ENCODE measurements at places on chromosomes 4 and X.
A peak's percentile ranks its signal among the peaks of the same experiment; 100 is the strongest.

- no peaks in the 10 kb centered on the region for H3K4me1 ChIP-seq
- H3K27ac ChIP-seq = no peak overlapping the region
- DNase-seq = no peak
- no peaks in the 10 kb centered on the region for H3K36me3 ChIP-seq
Observed at GRCh38 chrX:142831961-142832530, 193.7 kb upstream of the SPANXN4 start.

DNA sequence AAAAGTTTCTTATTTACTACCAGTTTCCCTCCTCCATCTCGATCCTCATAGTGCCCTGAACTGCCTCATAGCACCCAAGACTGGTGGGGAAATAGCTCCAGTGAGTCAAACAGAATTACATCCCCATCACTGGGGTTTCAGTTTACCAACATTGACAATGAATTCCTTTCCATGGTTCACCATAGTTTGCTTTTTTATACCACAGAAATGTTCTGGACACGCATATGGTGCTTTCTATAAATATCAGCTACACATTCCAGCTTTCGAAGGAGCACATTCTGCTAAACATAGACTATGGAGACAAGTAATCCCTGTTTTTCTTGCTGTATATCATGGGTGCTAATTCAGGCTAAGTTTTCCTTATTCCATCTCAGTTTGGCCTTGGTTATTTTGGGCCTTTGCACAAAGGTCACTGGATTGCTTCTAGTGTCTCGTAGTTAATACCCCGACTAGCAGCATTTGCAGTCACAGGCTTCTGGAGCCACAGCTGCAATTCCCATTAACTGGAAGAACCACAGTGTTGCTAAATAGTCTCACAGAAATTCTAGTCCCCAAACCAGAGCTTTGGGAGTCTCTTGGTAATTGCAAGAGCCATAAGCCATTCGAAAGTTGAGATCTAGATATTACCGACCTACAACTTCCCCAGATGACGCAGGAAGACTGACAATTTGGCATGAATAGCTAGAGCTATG is 53.4 kb upstream of the TRPC3 start:
- H3K4me3 ChIP-seq = no peak overlapping the region
- no peak overlapping the region for H3K27ac ChIP-seq
- peak; percentile 89 for DNase-seq

GRCh38 chrX:9149501-9150245 is 115.7 kb upstream of the FAM9B start:
- no peaks in the 10 kb centered on the region for H3K27me3 ChIP-seq
- no peak overlapping the region for H3K4me3 ChIP-seq
- H3K4me1 ChIP-seq = peaks cover 5% of the 10 kb centered on the region
- peak; percentile 20 for DNase-seq

GRCh38 chr4:110108422-110108821 is 90.0 kb downstream of the ELOVL6 start:
- H3K4me3 ChIP-seq = no peak overlapping the region
- DNase-seq = no peak
- peaks cover 12% of the 10 kb centered on the region for H3K36me3 ChIP-seq
- no peaks in the 10 kb centered on the region for H3K27me3 ChIP-seq
- H3K4me1 ChIP-seq = no peaks in the 10 kb centered on the region
- no peak overlapping the region for H3K27ac ChIP-seq

DNA sequence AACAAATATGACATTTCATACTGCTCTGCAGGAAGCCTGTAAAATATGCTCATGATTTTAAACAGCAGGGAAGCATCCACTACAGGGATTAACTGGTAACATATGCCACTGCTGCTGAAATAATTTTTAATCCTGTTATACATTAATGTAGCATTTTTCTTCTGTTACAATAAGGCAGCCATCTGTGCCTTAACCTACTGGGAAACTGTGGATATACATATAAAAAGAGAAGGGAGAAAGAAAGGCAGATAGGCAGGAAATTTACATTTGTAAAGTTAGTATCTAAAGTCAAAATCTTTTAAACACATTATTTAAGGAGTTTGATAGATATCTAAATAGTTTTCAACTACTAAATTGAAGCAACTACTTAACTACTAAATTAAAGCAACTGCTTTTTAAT is 514.6 kb upstream of the KLHL4 start:
- no peak overlapping the region for H3K4me3 ChIP-seq
- H3K4me1 ChIP-seq = no peaks in the 10 kb centered on the region
- no peak for DNase-seq
- no peak overlapping the region for H3K27ac ChIP-seq

- H3K27ac ChIP-seq = no peak overlapping the region
- peaks cover 8% of the 10 kb centered on the region for H3K4me1 ChIP-seq
- no peaks in the 10 kb centered on the region for H3K27me3 ChIP-seq
- H3K36me3 ChIP-seq = no peaks in the 10 kb centered on the region
Observed at GRCh38 chr4:172826346-172826745, 342.3 kb upstream of the GALNT7 start.

- peaks cover 12% of the 10 kb centered on the region for H3K27me3 ChIP-seq
- no peak overlapping the region for H3K4me3 ChIP-seq
- H3K27ac ChIP-seq = peak overlapping the region; percentile 17
Observed at GRCh38 chrX:17692709-17693346, 44.5 kb upstream of the SCML1 start.

DNA sequence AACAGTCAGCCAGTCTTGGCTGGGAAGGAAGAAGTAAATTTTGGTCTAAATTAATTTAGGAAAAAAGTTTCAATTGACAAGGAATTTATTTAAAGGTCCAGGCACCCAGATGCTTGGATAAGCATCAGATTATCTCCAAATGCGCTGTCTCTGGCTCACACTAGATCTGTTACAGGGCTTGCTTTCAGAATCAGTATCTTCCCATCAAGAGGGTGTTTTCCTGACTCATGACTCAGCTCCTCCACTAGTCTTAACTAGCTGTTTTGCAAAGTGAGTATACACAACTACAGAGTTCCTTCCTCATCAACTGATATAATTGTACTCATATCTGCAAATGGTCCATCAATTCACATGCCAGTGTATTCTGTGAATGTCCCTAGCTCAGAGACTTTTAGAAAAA is 482.1 kb upstream of the CPEB2 start:
- no peak overlapping the region for H3K27ac ChIP-seq
- no peaks in the 10 kb centered on the region for H3K4me1 ChIP-seq
- peak; percentile 69 for DNase-seq
- H3K36me3 ChIP-seq = no peaks in the 10 kb centered on the region
- H3K27me3 ChIP-seq = no peaks in the 10 kb centered on the region

GRCh38 chr4:130322439-130322838 is 1226.5 kb downstream of the C4orf33 start:
- H3K4me1 ChIP-seq = no peaks in the 10 kb centered on the region
- DNase-seq = no peak
- H3K36me3 ChIP-seq = no peaks in the 10 kb centered on the region
- H3K27ac ChIP-seq = no peak overlapping the region

- DNase-seq = no peak
- no peaks in the 10 kb centered on the region for H3K27me3 ChIP-seq
- H3K27ac ChIP-seq = no peak overlapping the region
- H3K4me1 ChIP-seq = no peaks in the 10 kb centered on the region
- no peak overlapping the region for H3K4me3 ChIP-seq
- H3K36me3 ChIP-seq = no peaks in the 10 kb centered on the region
Observed at GRCh38 chrX:123324625-123325024, 140.5 kb downstream of the GRIA3 start.

DNA sequence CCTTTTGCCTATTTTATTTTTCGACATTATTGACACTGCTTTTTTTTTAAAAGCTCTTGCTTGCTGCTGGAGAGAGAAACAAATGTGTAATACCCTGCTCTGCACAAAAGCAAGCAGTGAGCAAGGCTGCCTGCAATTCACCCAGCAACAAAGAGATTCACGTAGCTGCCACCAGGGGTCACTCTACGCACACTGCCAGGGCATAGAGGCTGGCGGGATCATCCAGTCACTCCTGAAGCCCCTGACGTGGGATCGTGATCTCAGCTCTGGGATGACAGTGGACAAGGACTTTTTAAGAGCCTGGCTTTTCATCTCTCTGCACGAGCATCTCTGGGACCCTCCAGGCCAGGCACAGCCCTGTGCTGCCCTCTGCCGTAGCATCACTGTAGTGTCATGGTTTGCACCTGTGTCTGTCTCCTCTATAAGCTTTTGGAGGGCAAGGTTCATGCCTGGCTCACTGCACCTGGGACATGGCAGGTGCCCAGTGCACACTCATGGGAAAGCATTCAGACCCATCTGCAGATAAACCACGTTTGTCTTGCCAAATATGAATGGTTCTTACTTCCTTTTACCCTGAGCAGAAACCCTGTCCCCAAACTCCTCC is 19.8 kb downstream of the C4orf50 start:
- H3K4me3 ChIP-seq = no peak overlapping the region
- H3K27ac ChIP-seq = no peak overlapping the region
- H3K36me3 ChIP-seq = no peaks in the 10 kb centered on the region
- H3K4me1 ChIP-seq = no peaks in the 10 kb centered on the region

DNA sequence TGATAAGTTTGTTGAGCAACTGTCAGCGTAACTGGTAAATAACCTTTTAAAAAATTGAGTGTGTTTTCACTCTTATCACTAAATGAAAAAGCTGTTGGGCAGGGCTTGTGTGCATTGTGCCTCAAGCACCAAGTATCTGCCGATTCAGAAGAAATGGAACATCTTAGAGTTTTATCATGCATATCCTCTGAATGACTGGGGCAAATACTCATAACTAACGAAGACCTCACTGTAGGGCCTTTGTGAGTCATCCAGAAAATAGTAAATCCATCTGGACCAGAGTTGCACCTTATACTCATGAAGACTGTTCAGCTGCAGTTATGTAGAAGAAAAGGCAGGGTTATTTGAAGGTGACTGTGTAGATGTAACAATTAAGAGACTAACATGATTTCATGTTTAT is 222.1 kb downstream of the CAMK2D start:
- H3K27ac ChIP-seq = peak overlapping the region; percentile 28
- H3K36me3 ChIP-seq = no peaks in the 10 kb centered on the region
- H3K27me3 ChIP-seq = no peaks in the 10 kb centered on the region
- no peaks in the 10 kb centered on the region for H3K4me1 ChIP-seq

GRCh38 chrX:65589304-65589703 is 54.7 kb upstream of the LAS1L start:
- H3K27me3 ChIP-seq = peaks cover 5% of the 10 kb centered on the region
- no peaks in the 10 kb centered on the region for H3K36me3 ChIP-seq
- DNase-seq = no peak
- no peak overlapping the region for H3K4me3 ChIP-seq

GRCh38 chrX:39067866-39068265 is 266.6 kb downstream of the MID1IP1 start:
- H3K27ac ChIP-seq = no peak overlapping the region
- H3K27me3 ChIP-seq = peaks cover 31% of the 10 kb centered on the region
- no peaks in the 10 kb centered on the region for H3K36me3 ChIP-seq
- no peak overlapping the region for H3K4me3 ChIP-seq

- peak overlapping the region; percentile 68 for H3K27ac ChIP-seq
- H3K4me3 ChIP-seq = peak overlapping the region; percentile 58
- H3K4me1 ChIP-seq = peaks cover 19% of the 10 kb centered on the region
- peak; percentile 41 for DNase-seq
- H3K27me3 ChIP-seq = no peaks in the 10 kb centered on the region
- peaks cover 23% of the 10 kb centered on the region for H3K36me3 ChIP-seq
Observed at GRCh38 chrX:47574076-47574546, 8.1 kb upstream of the TIMP1 start.

- no peaks in the 10 kb centered on the region for H3K4me1 ChIP-seq
- H3K27ac ChIP-seq = no peak overlapping the region
- H3K27me3 ChIP-seq = no peaks in the 10 kb centered on the region
- H3K36me3 ChIP-seq = no peaks in the 10 kb centered on the region
Observed at GRCh38 chrX:82092307-82092706, 890.4 kb downstream of the SH3BGRL start.
